ENCODE measurements at places on chromosomes 1 and 21.

- DNase-seq: no peak
These were observed 45.9 kb upstream of the EPS15 start for GRCh38 chr1:51565009-51565408.

GRCh38 chr1:165927169-165927568, 99.8 kb downstream of the UCK2 start:
- DNase-seq: no peak

DNA sequence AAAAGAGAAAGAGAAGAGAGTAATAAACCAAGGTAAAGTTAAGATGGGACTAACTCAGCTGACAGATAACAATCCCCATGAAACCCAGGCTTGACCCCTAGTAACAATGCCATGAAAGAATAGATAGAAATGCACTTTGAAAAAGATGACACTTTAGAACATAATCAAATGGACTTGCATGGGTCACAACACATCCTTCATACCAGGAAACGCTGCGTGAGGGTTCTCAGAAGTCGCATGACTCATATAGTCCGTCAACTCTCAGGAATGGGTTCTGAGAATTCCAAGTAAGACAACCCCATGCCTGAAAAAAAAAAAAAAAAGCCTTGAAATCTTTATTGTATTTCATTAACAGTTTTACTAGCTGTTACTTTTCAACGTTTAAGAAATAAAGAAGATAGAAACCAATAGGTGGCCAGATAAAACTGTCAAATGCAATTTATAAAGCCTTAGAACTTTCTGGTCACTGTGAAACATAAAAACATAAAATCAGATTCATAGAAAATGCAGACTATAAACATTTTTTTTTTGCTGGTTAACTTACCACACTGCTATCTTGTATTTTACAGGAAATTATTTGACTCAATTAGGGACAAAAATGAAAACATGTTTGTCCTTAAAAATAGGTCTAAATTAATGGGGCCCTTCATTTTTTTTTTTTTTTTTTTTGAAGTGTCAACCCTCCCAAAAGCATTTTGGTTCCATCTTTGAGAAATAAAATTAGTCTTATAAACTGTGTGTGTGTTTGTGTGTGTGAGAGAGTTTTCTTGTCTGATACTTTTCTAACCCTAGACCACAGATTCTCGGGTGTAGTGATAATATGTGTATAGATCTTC, 202.1 kb downstream of the NCAM2 start:
- DNase-seq: peak; percentile 8

GRCh38 chr1:224922404-224923164, 6.9 kb upstream of the DNAH14 start:
- DNase-seq: no peak

GRCh38 chr1:37477946-37478345, 3.6 kb downstream of the ZC3H12A start:
- no peak for DNase-seq

DNA sequence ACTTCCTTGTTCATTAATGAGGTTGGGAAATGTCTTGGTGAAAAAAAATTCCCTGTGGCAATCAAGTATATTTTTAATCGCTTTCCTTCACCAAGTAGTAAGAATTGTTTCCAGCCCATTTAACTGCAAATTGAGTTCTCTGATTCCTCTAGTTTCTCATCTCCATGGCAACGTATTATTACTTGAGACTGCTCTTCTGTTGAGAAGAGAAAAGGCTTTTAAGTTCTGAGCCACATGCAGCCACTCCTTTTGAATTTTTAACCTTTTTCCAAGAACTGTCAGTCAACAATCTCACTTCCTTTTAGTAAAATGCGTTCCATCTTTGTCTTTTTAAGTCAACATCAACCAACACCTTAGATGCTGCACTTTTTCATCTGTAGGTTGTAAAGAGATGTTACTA, 75.7 kb upstream of the KIAA1614 start:
- DNase-seq: no peak

DNA sequence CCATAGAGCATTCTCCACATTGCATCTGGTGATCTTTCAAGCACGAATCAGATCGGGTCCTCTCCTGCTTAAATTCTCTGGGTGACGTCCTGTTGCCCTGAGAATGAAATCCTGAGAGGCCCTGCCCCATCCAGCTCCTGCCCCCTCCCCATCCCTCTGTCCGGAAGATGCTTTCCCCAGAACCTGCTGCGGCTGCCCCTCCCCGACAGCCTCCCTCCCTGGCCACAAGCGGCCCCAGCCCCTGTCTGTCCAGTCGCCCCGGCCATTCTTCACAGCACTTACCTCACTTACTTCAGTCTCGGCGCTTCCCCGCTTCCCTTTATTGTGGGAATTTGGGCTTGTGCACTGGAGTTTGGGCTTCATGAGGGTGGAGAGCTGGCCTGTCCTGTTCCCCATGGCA, 40.3 kb downstream of the TAS1R2 start:
- no peak for DNase-seq

DNA sequence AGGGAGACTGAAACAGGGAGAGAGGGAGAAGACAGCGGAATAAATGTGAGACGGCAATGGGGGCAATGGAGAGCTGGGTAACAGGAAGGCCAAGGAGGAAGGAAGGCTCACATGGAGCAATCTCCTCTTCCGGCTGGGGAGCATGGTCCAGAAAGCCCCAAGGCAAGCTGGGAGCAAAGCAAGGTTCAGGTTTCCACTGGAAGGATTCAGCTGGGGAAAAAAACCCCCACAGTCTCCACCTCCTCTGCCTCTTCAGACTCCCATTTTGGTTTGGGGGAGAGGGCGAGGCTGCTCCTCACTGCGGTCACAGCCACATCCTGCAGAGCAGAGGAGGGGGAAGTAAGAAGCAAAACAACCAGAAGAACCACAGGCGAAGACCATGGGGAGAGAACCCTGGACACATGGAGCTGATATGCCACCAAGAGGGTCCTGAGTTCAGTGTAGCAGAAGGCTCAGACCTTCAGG, 650 bp downstream of the TNFAIP8L2 start:
- DNase-seq: no peak

DNA sequence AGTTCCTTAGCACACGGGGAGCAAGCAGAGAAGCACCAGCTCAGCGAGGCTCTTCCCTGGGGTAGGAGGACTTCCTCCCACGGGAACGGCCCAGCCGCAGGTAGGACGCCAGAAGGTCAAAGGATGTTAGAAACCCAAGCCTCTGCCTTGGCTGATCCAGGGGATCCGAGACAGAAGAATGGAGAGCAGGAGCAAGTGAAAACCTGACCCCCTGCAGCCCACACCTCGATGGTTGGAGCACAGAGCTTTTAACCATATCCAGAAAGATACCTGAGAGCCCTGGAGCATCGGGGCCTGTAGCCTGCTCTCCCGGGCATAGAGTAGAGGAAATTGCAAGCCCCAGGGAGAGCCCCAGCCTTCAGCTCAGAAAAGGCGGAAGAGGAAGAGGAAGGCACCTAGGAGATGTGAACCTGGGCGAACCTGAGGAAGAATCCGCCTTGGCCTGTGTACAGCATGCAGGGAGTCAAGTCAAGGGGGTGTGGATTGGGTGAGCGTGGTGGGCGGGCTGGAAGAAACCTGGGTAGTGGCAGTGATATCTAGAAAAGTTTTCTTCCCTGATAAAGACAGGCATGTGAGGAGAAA, 76.3 kb downstream of the PSMG1 start:
- no peak for DNase-seq

DNA sequence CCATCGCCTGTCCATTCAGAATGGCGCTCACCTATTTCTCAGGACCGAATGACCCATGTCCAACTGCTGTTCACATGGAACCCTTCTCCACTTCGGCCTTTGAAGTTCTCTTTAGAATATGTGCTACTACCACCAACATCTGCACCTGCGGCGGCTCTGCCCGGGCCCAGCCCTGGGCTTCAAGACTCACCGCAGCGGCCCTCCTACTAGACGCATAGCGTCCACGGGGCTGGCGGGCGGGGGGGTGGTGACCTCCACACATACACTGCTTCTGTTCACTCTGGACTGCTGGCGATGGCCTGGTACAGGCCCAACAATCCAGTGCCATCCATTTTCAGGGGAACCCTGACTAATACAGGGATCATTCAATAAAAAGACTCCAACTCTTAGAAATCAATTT, 394.2 kb downstream of the VAV3 start:
- DNase-seq: no peak

DNA sequence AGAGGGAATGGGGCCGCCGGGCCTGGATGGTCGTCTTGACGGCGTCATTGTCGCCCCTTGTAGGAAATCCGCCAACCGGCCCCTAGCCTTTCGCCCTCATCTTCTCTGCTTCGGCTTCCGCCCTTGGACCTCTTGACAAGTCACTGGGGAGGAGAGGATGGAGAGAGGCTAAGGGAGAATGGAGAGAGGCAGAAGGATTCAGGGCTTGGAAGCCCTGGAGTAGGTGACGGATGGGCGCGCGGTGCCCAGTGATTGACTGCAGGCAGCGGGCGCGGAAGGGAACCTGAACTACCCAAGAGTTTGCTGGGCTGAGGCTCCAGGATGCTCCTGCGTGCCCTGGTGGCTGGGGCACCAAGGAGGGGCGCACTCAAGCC, 651 bp downstream of the PDE4B start:
- DNase-seq: no peak

- no peak for DNase-seq
These were observed 12.7 kb upstream of the PARS2 start for GRCh38 chr1:54777011-54777410.

DNA sequence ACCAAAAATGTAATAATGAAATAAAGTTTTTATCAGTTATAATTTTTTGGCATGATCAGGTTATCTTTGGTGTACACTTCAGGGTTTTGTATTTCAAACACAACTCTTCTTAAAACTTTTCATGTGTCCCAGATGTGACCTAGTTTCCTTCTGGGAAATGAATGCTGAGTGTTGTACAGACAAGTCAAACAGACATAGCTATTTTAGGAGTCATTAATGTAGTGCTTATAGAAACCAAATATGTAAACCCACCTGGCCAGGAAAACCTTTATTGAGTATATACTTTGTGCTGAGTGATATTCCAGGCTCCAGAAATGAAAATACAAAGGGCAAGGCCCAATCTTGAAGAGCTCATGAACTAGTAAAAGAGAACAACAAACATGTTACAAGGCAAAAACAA, 25.9 kb upstream of the HOOK1 start:
- DNase-seq: peak; percentile 6

- DNase-seq: peak; percentile 69
These were observed 6.4 kb downstream of the PTAFR start for GRCh38 chr1:28170001-28170596.

GRCh38 chr1:46406881-46407608, 12.9 kb downstream of the FAAH start:
- no peak for DNase-seq

DNA sequence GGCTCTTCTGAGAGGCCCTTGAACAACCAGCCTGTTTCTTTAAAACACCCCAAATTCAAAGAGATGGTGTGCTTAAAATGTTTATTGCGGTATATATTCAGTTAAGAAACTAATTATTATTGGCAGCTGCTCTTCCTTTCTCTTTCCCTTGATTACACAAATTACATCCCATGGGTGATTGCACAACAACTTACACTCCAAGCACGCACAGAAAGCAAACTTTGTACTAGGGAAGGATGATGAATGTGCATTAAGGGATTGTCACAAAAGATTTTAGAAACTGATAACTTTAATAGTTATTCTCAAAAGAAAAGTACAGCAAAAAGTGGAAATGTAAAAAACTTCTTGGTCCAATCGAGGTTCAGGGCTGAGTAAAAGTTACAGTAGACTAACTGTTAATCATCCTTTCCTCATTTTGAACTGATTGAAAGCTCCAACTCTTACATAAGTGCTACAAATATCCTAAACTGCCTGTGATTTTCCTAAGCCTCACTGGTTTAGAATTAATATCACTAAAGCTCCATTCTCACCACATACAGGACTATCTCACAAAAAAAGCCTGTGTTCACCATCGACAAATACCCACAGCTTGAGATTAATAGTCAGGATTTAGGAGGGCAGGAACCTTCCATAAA, 153.4 kb downstream of the TTLL7 start:
- no peak for DNase-seq

- no peak for DNase-seq
These were observed 1.3 kb upstream of the IL19 start for GRCh38 chr1:206769304-206769731.

DNA sequence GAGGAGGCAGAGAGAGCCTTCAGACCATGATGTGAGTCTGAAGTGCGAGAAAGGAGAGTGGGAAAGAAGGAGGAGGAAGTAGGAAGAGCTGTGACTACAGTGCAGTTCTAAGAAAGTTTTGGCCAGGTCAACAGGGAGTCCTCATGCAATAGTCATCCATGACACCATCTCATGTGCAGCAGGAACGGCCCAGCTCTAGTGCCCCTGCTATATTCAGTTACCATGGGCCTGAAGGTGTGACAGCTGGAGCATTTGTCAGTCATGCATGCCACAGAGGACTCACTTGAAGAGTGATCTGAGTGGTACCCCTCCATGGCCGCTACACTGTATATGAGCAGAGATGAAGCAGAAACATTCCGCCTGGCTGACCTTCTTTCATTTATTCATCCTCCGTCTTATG, 77.9 kb downstream of the OMA1 start:
- no peak for DNase-seq

DNA sequence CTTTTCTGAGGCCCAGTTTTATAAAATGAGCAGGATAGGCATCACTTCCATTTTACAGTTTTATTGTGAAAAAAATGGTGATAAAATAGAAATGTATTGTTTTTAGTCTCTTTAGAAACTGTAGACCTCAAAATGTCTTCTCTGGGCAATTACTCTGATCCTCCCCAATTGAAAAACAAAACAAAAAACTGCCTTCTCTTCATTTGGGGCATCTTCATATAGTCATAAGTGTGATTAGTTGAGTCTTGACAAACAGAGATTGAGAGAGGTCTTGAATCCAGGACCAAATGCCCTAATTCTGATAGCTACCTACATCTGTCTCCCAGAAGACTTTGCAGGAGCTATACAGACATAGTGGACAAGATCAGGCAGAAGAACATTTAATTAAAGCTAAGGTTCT, 62.9 kb downstream of the LRRC8C start:
- DNase-seq: no peak

DNA sequence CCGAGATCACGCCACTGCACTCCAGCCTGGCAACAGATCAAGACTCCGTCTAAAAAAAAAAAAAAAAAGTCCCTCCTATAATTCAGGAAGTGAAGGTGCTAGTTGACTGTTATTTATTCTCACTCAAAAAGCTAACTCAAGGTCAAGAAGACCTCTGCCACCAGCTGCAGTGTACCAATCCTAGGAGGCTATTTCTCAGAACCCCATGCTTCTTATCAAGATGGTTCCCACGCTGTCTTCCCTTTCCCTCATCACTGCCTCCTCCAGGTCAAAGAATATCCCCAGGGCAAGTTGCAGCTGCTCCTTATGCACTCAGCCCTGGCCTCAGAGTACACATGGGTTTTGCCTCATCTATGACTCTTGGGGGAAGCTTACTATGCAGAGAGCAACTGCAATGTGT, 53.6 kb downstream of the RERE start:
- DNase-seq: no peak

- DNase-seq: no peak
These were observed 93.2 kb downstream of the CCDC185 start for GRCh38 chr1:223486366-223486765.

Data from epithelial cell of prostate (primary cell).